ENCODE measurements at places on chromosomes 5 and 9. TPM values are rescaled to one million over a fixed set of nuclear protein-coding genes. Genes with fewer than 3 reads are reported as not detected.

LVRN gene
- total RNA-seq, result 0.47 TPM

PRSS3 gene
- total RNA-seq, result 47.3 TPM

TLX3 gene
- not detected for total RNA-seq

C6 gene
- total RNA-seq, result 0.16 TPM

RFX3 gene
- 2.0 TPM for total RNA-seq

PARP8 gene
- total RNA-seq, result 8.0 TPM

INSL6 gene
- total RNA-seq, result not detected

ADAMTS12 gene
- 9.8 TPM for total RNA-seq

MIGA2 gene
- total RNA-seq, result 20.2 TPM

KCTD16 gene
- 0.26 TPM for total RNA-seq

ECSCR gene
- total RNA-seq, result not detected

SLCO6A1 gene
- not detected for total RNA-seq

OCLN gene
- total RNA-seq, result 0.26 TPM

IL4 gene
- total RNA-seq, result not detected

CEP72 gene
- total RNA-seq, result 1.5 TPM

IDNK gene
- total RNA-seq, result 7.4 TPM

ERMP1 gene
- total RNA-seq, result 9.6 TPM

LOX gene
- total RNA-seq, result 20.0 TPM

C5orf15 gene
- 29.3 TPM for total RNA-seq

PCDHA4 gene
- total RNA-seq, result 0.86 TPM

SUSD3 gene
- total RNA-seq, result 0.94 TPM

HEMGN gene
- not detected for total RNA-seq

HTR4 gene
- not detected for total RNA-seq

FOXD4L5 gene
- total RNA-seq, result 0.09 TPM

PCDHAC1 gene
- under 0.01 TPM for total RNA-seq

FAM200C gene
- total RNA-seq, result 3.0 TPM

STPG3 gene
- total RNA-seq, result not detected

All from bronchial smooth muscle cell (primary cell).